ENCODE measurements at places on chromosomes 12 and 14.

GRCh38 chr12:133038118-133038709 lies 905 bp downstream of the ZNF84 start:
- DNase-seq: no peak

GRCh38 chr14:22112004-22112403 lies 438.4 kb upstream of the OR4E1 start:
- DNase-seq: peak; percentile 65

GRCh38 chr14:104865631-104866441 lies 768 bp downstream of the CEP170B start:
- no peak for DNase-seq

DNA sequence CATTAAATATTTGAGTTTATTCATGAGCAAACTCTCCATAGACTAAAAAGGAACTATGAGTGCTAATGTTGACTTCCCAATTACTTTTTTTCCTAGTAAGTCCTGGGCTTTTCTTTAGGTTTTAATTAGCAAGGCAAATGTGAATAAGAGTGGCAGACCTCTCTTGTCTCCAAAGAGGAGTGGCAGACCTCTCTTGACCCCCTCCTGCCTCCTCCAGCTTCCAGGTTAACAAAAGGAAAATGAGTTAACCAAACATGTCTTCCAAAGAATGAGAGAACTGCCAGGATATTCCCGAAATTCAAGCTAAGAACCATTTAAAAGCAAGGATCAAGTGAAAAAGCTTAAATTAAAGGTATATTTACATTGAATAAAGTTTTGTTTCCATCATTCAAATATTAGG lies 253.2 kb downstream of the MDGA2 start:
- DNase-seq: no peak

DNA sequence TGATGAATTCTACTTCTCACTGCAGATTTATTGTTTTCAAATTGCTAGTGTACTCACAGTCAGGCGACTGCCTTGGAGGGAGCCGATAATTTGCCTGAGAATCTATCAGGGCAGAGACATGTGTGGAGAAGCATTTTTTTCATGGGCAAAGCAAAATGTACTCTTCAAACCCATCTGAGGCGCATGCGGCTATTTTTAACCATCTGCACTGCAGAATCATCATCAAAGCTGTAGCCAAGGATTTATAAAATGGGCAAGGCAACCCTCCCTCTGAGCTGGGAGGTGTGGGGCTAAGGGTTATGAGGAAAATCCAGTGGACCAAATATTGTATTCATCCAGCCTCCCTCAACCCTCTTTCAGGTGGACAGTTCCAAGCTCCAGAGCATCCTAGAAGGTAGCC lies 37.7 kb downstream of the BEST3 start:
- DNase-seq: no peak

DNA sequence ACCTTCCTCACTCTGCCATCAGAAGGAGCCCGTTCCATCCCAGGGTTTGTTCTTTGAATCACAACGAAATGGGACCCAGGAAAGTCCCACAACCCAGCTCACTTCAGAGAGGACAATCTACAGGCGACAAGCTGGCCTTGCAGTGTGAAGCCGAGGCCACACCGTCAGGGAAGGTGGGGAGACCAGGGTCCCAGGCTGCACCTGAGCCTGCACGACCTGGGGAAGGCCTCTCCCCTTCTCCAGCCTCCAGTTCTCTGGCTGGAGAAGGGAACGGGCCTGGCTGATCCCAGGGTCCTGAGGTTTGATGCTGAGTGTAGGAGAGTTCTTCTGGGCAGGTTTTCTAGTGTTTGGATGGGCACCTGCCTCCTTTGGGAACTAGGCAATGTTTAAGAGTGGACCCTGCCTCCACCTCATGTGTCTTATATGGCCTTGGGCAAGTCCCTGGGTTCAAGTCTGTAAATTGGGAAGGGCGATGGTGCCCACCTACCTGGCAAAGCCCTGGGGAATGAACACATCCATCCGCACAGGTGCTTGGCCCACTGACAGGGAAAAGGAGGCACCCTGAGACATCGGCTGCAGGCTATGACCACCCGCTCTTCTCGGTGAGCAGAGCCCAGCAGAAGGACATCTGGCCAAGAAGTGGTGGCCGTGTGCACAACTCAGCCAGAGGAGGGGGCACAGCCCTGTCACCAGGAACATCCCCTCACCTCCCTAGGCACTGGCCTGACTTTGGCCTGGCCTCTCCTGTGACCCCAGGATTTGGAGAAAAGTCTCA lies 77.9 kb upstream of the BCL11B start:
- DNase-seq: no peak

DNA sequence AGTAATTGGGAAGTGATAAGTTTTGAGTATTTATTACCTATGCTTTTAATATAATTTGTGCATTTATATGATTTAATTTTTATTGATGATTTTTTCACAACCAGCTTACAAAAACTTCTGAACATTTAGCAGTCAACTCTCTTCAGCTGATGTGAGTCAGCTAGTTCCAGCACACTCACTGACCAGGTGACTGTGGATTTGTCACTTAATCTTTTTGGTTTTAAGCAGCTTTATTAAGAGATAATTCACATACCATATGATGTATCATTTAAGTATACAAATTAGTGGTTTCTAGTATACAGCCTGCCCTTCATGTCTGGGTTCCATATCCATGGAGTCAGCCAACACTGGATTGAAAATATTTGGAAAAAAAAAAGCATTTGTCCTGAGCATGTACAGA lies 103.5 kb downstream of the SYNE2 start:
- DNase-seq: no peak

GRCh38 chr12:115648463-115648862 lies 629.0 kb downstream of the MED13L start:
- DNase-seq: no peak

DNA sequence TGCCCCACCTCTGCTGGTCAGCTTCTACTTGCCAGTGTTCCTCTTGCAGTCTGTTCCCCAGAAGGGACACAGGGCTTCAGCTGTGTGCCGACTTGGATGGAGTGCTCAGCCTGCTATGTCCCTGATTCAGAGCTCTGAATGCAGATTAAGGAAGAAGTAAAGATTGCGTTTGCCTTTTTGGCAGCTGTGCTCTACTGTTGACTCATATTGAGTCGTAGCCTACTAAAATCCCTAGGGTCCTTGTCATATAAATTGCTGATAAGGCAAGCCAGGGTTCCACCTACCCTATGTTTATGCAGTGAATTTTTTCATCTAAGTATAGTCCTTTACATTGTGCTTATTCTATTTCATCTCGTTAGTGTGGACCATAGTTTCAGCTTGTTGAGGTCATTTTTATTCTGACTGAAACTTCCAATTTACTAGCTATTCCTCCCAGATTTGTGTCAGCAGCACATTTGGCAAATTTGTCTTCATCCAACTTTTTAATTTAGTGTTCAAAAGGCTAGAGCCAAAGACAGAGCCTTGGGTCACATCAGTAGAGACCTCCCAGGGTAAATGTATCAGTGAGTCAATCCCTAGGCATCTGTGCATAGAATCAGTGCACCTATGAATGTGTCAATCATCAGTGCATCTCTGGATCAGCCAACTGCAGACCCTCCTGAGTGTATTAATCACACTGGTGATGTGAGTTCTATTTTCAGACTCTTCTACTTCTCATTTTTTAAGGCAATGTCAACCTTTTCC lies 31.9 kb downstream of the CACNA1C start:
- no peak for DNase-seq

DNA sequence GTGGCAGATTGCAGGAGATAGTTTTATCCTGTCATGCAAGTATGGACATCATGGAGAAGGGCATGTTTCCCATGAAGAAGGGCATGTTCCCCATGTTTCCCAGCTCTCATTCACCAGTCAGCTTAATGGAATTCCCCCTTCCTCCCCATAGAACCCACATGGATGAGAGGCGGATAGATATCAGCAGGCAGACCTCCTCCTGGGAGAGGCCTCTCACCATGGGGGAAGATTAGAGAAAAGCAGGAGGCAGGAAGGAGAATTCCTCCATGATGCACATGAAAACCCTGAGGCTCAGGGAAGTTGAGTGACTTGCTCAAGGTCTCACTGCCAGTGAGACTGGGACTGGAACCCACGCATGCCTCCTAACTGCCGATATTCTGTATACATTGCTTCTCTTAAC lies 92.9 kb upstream of the FOXN3 start:
- no peak for DNase-seq

DNA sequence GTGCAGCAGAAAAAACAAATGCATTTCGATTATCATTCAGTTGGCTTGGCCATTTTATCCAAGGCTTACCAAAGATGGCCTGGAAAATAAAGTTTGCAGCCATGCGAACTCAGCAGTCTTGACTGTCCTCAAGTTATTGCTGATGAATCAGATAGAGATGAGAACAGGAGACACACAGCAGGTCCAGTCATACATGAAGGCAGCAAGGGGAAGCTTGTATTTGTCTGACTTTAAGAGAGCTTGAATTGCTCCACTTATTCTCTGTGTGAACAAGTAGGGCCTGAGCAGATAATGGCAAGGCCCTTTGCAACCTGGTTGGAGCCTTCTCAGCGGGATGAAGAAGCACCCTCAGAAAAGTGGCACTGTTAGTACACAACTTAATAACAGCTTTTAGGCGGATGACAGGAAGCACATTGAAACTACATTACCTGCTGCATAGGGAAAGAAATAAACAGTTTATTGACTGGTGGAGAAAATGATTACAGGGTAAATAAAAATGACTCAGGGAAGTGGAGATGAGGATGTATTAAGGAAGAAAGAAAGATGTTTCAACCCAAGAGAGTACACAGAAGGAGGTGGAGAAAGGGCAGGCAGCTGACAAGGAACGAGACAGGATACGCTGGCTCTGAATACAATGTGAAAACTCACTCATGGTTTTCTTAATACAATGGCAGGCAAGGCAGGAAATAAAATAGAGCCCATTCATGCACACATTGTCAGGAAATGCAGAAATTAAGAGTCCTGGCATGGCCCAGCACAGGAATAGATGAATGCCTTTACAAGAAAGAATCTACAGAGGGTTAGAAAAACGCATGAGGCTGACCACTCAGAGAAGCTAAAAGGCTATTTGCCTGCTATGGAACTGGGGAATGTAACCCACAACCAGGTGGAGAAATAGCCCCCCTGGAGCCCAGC lies 128.4 kb downstream of the GALC start:
- no peak for DNase-seq

DNA sequence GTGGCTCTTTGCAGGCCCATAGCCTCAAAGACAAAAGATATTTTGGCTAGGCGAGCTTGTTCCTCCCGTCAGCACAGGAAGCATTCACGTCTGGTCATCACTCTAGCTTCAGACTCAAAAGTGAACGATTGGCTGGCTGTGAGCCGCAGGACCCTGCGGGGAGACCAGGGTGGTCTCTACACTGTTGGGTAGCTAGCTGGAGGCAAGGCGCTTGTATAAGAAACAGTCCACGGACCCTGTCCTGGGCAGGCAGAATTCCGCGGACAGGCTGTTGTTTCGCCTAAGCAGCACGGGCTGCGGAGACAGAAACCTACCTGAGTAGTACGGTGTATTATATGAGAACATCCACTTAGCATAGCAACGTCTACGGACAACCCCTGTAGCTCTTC lies 29.6 kb downstream of the WBP11 start:
- DNase-seq: no peak

- DNase-seq: no peak
Measured at GRCh38 chr14:95786566-95786965, 72.6 kb upstream of the TCL1A start.

GRCh38 chr12:122834104-122834920 lies 945 bp upstream of the HIP1R start:
- DNase-seq: peak; percentile 50

DNA sequence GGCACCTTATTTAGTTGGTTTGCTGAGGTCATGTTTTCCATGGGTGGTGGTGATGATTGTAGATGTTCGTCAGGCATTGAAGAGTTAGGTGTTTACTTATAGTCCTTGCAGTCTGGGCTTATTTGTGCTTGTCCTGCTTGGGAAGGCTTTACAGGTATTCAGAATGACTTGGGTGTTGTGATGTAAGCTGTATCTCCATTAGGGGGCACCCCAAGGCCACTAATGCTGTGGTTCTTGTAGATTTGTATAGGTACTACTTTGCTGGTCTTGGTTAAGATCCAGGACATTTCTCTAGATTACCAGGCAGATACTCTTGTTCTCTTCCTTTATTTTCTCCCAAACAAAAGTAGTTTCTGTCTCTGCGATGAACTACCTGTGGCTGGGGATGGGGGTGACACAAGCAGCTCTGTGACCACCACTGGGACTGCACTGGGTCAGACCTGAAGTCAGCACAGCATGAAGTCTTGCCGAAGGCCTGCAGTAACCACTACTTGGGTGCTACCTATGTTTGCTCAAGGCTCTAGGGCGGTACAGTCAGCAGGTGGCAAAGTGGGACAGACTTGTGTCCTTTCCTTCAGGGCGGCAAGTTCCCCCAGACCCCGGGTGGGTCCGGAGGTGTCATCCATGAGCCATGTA lies 35.8 kb upstream of the FBXO33 start:
- peak; percentile 37 for DNase-seq

DNA sequence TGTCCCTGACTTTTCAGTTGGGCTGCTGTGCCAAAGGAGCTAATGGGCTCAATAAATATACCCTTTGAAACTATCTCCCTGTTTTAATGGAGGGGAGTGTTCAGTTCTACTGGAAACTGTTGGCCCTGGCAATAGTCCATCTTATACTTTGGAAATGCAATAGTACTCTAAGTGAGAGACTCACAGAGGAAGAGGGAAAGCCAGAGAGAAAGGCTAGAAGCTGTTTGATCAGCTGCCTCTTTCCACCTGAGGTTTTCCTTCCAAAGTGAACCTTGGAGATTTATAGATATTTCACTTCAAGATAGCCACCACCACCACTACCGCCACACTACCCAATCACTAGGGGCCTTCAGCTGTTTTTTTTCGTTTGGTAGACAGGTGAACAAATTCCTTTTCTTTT lies 93.6 kb upstream of the CCDC91 start:
- DNase-seq: no peak

- no peak for DNase-seq
Measured at GRCh38 chr14:23864259-23864658, 89.3 kb upstream of the DHRS4 start.

- no peak for DNase-seq
Measured at GRCh38 chr14:64919215-64919614, 5.0 kb downstream of the CHURC1 start.

DNA sequence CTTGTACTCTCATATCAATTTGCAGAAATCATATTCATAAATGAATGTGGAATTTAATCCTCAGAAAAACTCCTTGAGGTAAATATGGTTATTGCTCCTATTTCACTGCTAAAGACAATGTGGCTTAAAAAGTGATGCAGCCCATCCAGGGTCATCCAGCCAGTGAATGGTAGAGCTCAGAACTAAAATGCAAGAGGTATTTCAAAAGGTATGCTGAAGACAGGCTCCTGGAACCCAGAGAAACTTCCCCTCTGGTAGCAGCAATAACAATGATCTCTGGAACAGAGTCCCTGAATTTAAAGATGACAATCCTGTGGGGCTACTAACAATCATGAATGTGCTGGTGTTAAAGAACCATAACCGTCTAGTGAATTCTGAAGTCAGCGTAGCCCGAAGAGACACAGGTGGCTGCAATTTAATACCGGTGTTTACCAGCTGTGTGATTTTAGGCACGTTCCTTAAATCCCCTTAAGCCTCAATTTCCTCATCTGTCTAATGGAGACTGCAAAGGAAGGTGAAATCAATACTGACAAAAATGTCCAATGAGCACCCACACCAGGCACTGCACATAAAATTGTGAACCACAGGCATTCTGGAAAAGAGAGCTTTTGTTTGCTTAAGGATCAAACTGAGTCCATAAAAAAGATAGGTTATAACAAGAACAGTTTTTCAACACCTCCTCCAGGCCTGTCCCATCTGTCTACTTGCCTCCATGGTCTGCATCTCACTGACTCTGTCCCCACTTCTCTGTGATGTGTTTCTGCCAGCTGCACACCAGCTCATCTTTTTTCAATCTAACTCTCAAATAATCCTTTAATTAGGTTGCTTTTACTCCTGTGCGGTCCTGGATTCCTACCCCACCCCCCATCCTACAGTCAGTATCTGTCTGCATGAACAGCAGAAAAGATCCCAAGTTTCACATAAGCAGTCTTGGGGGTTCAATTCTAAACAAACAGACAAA lies 10.5 kb downstream of the TM7SF3 start:
- no peak for DNase-seq
